ENCODE measurements at places on chromosomes 7 and 10.

- DNase-seq, result no peak
These were observed 78.3 kb downstream of the SH3PXD2A start for GRCh38 chr10:103776878-103777591.

- no peak for DNase-seq
These were observed 690.3 kb upstream of the FOXK1 start for GRCh38 chr7:3991731-3992231.

- DNase-seq, result peak; percentile 45
These were observed 156.5 kb upstream of the CHST15 start for GRCh38 chr10:124249812-124250432.

GRCh38 chr10:88926566-88927415 is 25.8 kb downstream of the ACTA2 start:
- DNase-seq, result no peak

- DNase-seq, result no peak
These were observed 187.4 kb upstream of the GALNT17 start for GRCh38 chr7:70944516-70944915.

DNA sequence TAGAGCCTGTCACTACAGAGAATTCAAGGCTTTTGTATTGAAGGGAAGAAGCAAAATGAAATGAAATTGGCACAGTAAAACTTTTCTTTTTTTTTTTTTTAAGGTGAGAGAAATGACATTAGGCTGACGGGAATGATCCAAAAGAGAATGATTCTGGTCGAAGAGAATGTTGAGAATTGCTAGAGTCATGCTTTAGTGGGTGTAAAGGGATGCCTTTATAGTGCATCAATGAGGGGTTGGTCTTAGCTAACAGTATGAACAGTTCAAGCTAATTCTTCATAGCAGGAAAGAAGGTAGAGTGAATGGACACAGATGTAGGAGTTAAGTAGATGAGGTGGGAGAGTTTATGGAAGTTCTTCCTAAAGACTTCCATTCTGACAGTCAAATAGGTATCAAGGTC is 32.3 kb upstream of the LSM8 start:
- DNase-seq, result no peak

- DNase-seq, result no peak
These were observed 234.7 kb upstream of the MDFIC start for GRCh38 chr7:114687238-114687637.

Measured in iPS-NIHi11 (cell line).